SJSA1 (cell line): ENCODE measurements at places on chromosomes 6 and 20. TPM values are rescaled to one million over a fixed set of nuclear protein-coding genes. Genes with fewer than 3 reads are reported as not detected.
A peak's percentile ranks its signal among the peaks of the same experiment; 100 is the strongest.

DNA sequence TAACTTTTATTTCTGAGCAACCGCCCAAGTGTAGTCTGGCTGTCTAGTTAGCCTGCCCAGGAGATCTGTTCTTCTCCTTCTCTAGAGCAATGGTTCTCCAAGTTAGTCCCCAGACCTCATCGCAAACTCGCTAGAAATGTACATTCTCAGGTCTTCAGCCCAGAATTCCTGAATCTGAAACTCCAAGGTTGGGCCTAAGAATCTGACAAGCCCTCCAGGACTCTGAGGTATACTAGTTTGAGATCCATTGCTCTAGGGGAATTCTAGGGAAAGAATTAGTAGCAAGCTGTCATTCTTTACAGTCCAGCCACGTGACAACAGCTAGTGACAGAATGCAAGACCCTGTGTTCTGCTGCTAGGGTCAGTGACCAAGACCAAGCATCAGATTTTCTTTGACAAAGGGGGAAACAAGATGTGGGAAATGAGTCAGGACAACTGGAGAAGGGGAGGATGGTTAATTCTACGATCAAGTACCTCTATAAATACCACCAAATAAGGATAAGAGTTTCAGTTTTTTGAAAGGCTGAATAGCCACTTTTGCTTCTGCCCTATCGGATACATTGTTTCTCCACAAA lies 5.8 kb downstream of the UBE2V1 start:
- H3K4me1 ChIP-seq, result peaks cover 62% of the 10 kb centered on the region
- no peak for DNase-seq
- H3K27ac ChIP-seq, result peak overlapping the region; percentile 36

BTNL2 gene
- not detected in 2 replicates for total RNA-seq

- 0 out of 2 replicates have a peak, but pooled peaks cover 4% of the 10 kb centered on the region for H3K27me3 ChIP-seq
- no peaks in the 10 kb centered on the region for H3K4me1 ChIP-seq
- DNase-seq, result no peak
- H3K4me3 ChIP-seq, result no peak overlapping the region
Observed at GRCh38 chr20:24823176-24823784, 125.8 kb upstream of the CST7 start.

- no peaks in the 10 kb centered on the region for H3K27me3 ChIP-seq
- no peaks in the 10 kb centered on the region for H3K36me3 ChIP-seq
- no peaks in the 10 kb centered on the region for H3K4me1 ChIP-seq
- no peak overlapping the region for H3K27ac ChIP-seq
Observed at GRCh38 chr6:68059261-68059660, 575.8 kb upstream of the ADGRB3 start.

GRCh38 chr20:21796059-21796458 lies 90.6 kb downstream of the PAX1 start:
- H3K27me3 ChIP-seq, result no peaks in the 10 kb centered on the region
- DNase-seq, result no peak
- H3K36me3 ChIP-seq, result no peaks in the 10 kb centered on the region
- no peak overlapping the region for H3K27ac ChIP-seq

- no peaks in the 10 kb centered on the region for H3K4me1 ChIP-seq
- H3K27me3 ChIP-seq, result no peaks in the 10 kb centered on the region
- no peak for DNase-seq
- no peak overlapping the region for H3K4me3 ChIP-seq
- H3K27ac ChIP-seq, result no peak overlapping the region
Observed at GRCh38 chr6:45036103-45036502, 292.0 kb upstream of the RUNX2 start.

DNA sequence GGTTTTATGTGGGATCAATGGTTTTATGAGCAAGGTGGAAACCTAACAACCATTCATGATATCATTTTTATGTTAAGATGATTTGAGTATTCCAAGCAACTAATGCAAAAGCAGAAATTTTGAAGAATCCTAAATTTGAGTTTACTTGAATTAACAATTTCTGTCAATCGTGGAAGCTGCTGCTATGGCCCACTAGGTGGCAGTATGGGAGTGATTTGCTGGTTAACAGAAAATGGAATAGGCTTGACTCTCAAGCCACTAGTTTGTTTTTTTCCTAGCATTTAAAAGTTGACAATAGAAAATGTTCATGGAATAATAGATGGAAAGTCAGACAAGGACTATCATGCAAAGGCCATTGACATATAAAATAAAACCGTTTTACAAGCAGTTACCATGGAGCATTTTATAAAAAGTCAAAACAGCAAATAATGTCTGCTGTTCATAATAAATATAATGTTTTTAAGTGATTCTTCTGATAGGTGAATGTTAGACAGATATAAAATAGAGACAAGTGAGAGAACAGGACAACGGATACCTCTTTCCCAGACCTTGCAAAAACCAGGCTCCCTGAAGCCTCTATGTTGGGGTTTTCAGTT lies 43.0 kb upstream of the TMEM200A start:
- no peak overlapping the region for H3K27ac ChIP-seq
- H3K4me1 ChIP-seq, result no peaks in the 10 kb centered on the region

CUTA gene
- 201 and 341 TPM in 2 replicates for total RNA-seq

LY6G6F gene
- total RNA-seq, result not detected in 2 replicates

GRCh38 chr6:134345789-134346188 lies 27.9 kb upstream of the SGK1 start:
- no peak overlapping the region for H3K27ac ChIP-seq
- DNase-seq, result no peak
- no peaks in the 10 kb centered on the region for H3K27me3 ChIP-seq
- no peaks in the 10 kb centered on the region for H3K36me3 ChIP-seq
- peaks cover 11% of the 10 kb centered on the region for H3K4me1 ChIP-seq

DNA sequence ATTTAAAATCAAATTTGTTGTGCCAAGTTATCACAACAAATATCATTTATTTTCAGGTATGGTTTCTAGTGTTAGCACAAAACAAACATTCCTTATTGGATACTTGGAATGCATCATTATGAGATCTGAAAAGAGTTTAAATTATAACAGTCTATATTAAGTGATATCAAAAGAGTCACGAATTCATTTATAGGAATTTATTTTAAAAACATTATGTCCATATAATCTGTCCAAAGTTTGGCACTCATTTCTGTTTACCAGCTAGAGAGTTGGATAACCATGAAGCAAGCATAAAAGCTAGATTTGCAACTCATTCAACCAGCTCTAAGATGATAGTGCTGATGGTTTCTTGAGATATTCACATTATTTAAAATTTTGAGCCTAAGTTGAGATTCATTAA lies 453.2 kb downstream of the DOK5 start:
- H3K36me3 ChIP-seq, result no peaks in the 10 kb centered on the region
- no peak overlapping the region for H3K4me3 ChIP-seq
- no peak overlapping the region for H3K27ac ChIP-seq
- no peaks in the 10 kb centered on the region for H3K27me3 ChIP-seq

PTK7 gene
- total RNA-seq, result 60.6 and 87.0 TPM in 2 replicates

NUS1 gene
- total RNA-seq, result 13.7 and 17.8 TPM in 2 replicates
